ENCODE measurements at places on chromosomes 7 and 10.

DNA sequence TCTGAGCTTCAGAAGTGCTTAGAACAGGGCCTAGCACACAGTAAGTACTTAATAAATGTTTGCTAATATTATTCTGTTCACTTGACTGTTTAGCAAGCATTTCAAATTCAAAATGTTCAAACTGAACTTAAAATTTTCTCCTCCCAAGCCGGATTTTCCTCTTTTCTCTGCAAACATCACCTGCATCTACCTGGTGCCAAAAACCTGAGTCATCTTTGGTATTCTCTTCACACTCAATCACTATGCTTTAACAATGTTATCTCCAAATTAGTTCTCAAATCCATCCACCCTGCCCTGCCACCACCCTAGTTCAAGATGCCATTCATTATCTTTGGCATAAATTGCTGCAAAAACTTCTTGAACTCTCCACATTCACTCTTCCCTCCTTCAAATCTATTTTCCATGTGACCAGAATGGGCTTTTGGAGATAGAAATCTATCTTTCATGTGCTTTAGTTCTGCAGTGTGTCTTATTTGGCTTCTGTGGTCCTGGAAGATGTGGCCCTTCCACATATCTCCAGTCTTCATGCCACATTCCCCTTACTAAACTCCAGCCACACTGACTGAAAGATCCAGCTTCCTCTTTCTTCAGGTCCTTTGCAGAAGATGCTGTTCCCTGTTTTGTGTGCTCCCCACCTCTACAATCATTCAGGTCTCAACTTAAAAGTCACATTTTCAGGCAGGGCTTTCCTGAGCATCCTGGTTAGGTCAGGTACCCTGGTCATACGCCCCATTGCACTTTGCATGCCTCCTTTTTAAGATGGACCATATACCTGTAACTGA is 2.0 kb downstream of the GGCT start:
- DNase-seq, result no peak

GRCh38 chr7:38795593-38795992 is 113.4 kb downstream of the VPS41 start:
- DNase-seq, result no peak

- DNase-seq, result no peak
These were observed 135.0 kb upstream of the PDLIM1 start for GRCh38 chr10:95425592-95426465.

- no peak for DNase-seq
These were observed 38.9 kb upstream of the IL6 start for GRCh38 chr7:22688084-22688483.

DNA sequence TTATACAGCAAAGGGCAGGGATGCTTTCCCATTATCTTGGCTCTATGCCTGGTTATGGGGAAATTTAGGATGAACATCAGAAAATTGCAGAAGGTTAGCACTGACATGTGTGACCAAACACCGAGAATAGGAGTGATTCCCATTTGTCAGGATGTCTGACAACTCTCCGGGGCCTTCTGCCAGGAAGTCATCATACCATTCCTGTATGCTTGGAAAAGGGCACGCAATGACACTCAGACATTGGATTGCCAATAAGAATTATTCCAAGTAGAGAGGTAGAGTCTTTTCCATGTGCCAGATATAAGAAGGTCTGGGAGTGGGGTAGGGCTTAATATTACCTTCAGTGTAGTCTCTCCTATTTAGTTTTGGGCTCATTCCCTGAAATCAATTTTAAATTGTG is 82.3 kb downstream of the MTPN start:
- no peak for DNase-seq

GRCh38 chr7:133501771-133502170 is 248.9 kb downstream of the EXOC4 start:
- no peak for DNase-seq

GRCh38 chr10:108597657-108598319 is 1325.5 kb downstream of the XPNPEP1 start:
- DNase-seq, result no peak

GRCh38 chr10:52229291-52229931 is 84.7 kb upstream of the DKK1 start:
- DNase-seq, result no peak

GRCh38 chr10:11520892-11521291 is 90.6 kb downstream of the USP6NL start:
- DNase-seq, result no peak

DNA sequence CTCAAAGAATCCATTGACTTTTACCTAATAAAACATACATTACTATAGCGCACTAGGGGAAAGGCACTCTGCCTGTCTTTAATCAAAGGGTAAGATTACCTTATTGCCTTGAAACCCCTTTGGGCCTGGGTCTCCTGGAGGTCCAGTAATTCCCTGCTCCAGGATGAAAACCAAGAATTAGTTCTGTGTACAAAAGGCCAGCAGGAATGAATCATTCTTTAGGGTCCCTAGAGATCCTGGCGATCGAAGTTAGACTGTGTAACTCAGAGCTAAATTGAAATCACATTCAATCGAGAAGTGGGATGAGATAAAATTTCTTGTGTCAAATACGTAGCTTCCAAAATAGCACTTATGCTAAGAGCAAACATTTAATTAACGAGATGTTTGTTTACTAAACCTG is 29.8 kb downstream of the COL28A1 start:
- DNase-seq, result no peak

DNA sequence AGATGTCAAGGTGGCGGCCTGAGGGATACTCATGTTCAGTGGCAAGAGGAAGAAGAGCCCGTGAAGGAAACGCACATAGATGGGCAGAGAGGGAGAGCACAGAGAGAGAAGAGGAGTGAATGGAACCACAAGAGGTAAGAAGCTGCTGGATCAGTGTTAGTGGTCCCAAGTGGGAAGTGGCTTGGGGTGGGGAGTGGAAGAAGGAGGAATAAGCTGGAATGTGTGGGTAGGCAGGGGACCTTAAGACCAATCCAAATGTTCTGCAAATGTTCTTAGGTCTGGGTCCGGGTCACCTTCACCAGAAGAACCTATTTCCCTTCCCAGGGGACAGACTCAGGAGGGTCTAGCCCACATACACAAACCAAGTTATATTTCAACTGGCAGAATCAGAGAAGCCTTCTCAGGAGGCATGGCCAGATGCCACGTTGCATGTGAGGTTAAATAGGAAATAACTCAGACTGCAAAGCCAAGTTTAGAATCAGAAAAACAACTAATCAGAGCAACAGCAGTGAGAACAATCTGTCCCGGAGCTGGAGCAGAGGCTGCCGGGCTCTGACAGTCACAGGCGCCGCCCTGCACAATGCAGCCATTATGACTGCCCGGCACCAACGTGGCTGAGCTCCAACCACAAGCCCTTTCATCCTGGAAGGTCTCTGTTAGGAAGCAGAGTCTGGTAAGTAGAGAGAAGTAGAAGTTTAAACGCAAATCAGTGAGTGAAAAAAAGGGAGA is 78.6 kb upstream of the ARMC3 start:
- DNase-seq, result no peak

DNA sequence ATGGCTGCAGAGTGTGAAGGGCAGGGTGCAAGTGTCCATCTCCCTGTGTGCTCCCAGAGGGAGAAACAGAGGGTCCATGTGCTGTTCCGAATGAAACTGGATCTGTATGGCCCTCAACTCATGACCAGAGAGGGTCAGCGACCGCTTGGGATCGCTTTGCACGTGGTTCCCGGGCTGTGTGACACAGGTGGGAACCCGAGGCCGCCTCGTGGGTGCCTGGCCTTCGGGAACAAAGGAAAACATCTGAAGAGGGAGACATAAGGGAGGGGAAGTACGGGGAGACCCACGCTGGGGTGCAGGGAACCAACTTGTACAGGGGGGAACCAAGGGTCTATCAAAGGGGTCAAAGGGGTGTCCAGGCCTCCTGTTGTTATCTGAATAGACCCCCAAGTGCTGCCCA is 57.5 kb downstream of the SH3PXD2A start:
- no peak for DNase-seq

- no peak for DNase-seq
These were observed 164.1 kb upstream of the HPS1 start for GRCh38 chr10:98610836-98611235.

DNA sequence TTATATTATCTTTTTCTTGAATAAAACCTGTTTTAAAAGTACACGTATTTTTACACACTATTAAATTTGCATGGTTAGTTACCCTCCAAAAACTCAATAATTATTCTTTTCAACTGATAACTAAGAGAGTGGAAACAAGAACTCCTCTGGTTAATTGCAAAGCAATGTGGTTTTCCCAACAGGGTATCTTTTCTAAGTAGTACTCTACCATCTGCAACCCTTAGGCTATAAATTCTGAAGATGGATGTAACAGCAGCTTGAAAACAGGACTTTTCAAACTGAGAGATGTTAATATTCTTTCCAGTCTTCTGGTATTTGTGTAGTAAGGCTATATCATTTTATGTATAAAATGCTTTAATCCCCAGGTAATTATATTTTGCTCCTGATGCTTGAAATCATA is 916.1 kb upstream of the POT1 start:
- no peak for DNase-seq

- no peak for DNase-seq
These were observed 31.1 kb downstream of the SLC26A4 start for GRCh38 chr7:107691716-107692115.

- no peak for DNase-seq
These were observed 68.3 kb downstream of the ITGB1 start for GRCh38 chr10:32889631-32890212.

- no peak for DNase-seq
These were observed 10.5 kb downstream of the TRIM24 start for GRCh38 chr7:138470391-138471157.

DNA sequence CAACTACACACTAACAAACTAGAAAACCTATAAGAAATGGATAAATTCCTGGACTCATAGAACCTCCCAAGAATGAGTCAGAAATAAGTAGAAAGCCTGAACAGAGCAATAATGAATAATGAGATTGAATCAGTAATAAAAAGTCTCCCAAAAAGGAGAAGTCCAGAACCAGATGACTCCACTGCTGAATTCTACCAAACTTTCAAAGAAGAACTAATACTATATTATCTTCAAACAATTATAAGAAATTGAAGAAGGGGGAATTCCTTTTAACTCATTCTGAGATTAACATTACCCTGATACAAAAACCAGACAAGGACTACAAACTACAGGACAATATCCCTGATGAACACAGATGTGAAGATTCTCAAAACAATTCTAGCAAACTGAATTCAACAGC is 47.8 kb upstream of the CDK6 start:
- DNase-seq, result no peak

DNA sequence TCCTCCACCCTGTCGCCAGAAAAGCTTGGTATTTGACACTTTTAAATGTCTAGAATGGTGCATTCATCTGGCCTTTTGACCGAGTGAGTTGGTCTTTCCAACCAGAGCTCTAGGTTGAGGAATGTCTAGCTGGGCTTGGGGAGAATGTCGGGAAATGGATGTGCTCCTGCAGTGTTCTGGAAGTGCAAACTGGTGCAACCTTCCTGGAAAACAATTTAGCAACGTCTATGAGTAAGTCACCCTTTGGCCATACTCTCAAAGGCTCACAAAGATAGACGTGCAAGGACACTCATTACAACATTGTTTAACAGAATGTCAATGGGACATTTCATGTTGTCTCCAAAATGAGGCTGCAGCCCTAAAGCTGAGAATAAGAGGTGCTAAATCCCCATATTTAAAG is 12.2 kb upstream of the NMT2 start:
- DNase-seq, result no peak
